Calu3 (cell line): ENCODE measurements at places on chromosomes 6 and 20. TPM values are rescaled to one million over a fixed set of nuclear protein-coding genes. Genes with fewer than 3 reads are reported as not detected.

DNA sequence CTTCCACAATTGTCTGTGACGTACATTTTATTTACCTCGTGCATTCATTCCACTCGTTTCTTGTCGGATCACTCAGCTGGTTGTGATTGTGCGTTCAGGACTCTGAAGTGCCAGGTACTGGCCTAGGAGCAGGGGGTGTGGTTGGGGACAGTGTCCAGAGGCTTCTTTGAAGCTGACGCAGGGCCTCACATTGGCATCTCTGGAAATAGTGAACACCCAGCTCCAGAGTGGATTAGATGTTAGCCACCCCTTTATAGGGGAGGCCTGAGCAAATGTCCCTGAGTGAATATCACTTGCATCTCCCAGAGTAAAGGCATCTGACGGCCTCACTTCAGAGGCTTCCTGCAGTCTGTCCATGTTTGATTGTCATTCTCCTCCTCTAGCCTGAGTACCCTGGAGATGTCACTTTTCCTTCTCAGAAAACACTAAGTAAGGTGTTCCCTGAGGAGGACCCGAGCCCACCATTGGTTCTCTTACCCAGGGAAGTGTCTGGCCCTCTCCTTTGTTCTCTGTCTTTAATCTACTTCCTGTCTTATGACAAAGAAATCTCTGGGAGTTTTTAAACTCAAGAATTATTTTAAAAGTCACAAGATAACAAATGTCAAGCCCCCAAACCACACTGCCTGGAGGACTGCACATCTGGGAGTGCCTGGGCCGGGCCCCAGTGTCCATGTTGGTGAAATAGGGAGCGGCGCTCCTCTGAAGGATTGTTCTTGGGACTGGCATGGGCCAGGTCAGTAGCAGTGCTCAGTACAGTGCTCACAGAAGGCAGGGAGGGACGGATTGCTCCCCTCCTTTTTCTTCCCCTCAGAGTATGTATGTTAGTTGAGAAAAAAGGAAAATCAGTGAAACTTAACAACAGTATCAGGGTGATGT is 10.8 kb downstream of the STX16 start:
- no peak for DNase-seq
- no peak overlapping the region for H3K4me3 ChIP-seq
- no peaks in the 10 kb centered on the region for H3K27me3 ChIP-seq
- H3K27ac ChIP-seq, result no peak overlapping the region
- H3K4me1 ChIP-seq, result peaks cover 21% of the 10 kb centered on the region

GRCh38 chr6:4358414-4359107 is 223.2 kb upstream of the ECI2 start:
- H3K27me3 ChIP-seq, result no peaks in the 10 kb centered on the region
- peak; percentile 86 for DNase-seq
- H3K27ac ChIP-seq, result peak overlapping the region; percentile 94
- H3K36me3 ChIP-seq, result peaks cover 8% of the 10 kb centered on the region
- H3K4me3 ChIP-seq, result peak overlapping the region; percentile 19
- H3K4me1 ChIP-seq, result peaks cover 31% of the 10 kb centered on the region

Gene VGLL2
- total RNA-seq, result not detected in 2 replicates

DNA sequence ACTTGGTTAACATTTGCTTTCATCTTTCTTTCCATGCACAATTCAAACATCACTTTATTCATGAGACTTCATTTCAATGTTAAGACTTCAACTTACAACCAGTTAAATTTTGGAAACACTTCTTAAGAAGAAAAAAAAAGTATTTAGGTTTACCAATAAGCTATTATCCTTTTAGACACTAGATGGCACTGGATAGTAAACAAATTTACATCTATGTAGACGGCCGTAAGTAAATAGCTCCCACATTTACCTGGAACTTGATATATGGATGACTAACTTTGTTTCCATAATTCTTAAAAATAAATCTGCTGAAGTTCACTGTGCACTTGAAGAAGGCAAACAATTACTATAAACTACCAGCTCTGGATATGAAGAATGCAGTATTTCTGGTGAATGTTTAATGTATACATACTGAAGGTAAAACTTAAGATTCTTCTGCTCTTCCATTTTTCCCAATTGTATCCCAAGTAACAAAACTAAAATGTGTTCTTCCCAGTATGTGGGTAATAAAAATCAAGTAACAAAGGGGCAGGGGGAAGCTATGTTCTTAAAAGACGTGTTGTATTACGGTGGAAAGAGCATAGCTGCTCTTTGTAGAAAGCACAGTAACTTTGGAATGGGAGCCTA is 130.6 kb upstream of the C6orf118 start:
- H3K4me1 ChIP-seq, result peaks cover 10% of the 10 kb centered on the region
- H3K27me3 ChIP-seq, result no peaks in the 10 kb centered on the region
- no peak overlapping the region for H3K4me3 ChIP-seq
- no peak for DNase-seq
- no peaks in the 10 kb centered on the region for H3K36me3 ChIP-seq

DNA sequence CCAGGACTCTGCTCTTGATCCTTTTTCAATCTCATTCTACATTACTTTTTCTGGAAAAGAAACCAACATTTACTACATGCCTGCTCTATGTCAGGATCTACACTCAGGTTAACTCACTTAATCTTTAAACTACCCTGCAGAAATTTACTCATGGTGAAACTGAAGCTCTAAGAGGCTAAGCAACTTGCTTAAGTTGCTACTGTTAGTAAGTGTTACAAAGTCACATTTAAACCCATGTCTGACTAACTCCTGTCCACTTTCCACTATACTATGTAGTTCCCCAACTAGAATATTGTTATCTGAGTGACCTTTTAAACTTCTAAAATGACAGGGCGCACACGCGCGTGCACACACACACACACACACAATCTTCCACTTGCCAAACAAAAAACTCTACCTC is 5.0 kb downstream of the CEP162 start:
- no peak overlapping the region for H3K27ac ChIP-seq
- no peak for DNase-seq
- peaks cover 9% of the 10 kb centered on the region for H3K4me1 ChIP-seq
- H3K4me3 ChIP-seq, result no peak overlapping the region
